HAP-1 (cell line): ENCODE measurements at places on chromosomes 5 and 9.

DNA sequence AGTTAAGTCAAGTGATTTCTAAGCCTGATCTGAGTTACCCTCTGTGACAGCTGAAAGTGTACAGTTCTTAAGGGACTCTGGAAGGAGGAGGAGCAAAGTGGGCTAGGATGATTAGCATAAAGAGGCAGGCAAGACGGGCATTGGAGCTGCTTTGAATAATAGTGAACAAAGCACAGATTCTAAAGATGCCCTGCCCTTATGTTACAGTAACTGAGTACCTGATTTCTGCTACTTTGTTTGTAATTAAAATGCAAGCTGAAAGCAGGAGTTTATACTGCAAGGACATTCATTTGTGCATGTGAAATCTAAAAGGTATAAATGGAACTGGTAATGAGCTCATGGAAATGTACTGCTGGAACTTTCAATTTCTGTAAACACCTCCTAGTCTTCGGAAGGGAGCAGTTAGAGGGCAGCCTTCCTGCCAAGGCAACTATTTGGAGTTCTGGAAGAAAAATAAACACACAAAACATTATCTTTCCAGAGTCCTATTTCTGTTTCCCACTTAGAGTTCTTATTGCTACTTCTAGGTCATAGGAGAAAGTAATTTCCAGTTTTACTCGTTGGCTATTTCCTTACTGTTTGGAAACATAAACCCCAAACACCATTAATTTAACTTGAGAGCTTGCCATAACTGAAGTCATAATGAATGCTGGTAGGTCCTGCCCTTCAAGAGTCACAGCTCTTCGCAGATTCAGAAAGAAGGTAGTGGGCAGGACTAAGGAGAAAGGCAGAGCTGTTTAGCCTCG is at the start of gene RANBP3L:
Gene RANBP3L (minus strand): TSS at position 45 of the 746 bp plus-strand sequence. CDS start 486 bp downstream, outside the sequence.
- peak; percentile 81 for DNase-seq

GRCh38 chr9:82170866-82171265 is 182.3 kb downstream of the SPATA31D1 start:
- no peak for DNase-seq

- DNase-seq = no peak
These were observed 2.4 kb downstream of the MAP1B start for GRCh38 chr5:72109625-72110024.

- DNase-seq = no peak
These were observed 84.4 kb downstream of the INSYN2B start for GRCh38 chr5:169895926-169896325.

DNA sequence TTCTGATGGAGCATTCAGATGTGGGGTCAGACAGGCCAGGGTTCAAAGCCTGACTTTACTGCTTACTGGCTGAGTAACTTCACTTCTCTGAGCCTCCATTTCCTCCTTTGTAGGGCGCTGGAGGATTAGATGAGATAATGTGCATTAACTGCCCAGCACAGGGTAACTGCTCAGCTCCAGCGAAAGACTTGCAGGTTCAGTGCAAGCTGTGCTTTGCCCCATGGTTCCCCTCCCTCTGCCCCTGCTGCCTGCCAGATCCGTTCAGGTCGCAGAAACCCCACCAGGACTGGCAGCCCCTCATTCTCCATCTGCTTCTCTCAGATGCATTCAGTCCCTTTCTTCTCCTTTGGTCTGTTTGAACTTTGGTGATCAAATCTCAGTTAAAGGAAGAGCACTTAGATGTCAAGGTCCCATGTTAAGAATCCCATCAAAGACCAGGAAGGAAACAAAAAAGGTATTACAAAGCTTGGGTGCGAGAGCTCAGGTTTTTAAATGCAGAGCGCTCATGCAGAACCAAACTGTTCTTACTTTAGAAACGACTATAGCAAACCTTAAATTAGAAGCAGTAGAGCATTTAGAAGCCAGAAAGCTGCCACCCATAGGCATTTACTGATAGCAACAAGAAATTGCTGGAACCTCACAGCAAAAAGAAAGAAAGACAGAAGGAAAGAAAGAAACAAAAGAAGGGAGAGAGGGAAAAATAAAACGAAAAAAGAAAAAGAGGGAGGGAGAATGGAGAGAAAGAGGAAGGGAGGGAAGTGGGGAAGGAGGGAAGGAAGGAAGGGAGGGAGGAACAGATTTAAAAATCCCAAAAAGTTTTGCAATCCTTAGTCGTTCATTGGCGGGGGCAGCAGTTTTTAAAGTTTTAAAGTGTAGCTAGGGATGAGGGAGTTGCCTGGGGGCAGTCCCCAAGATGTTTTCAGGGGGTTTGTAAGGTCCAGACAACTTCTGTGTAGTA is 23.5 kb downstream of the AFAP1L1 start:
- no peak for DNase-seq

GRCh38 chr5:172505845-172506244 is 51.5 kb upstream of the SH3PXD2B start:
- no peak for DNase-seq

GRCh38 chr5:178586396-178586795 is 3.8 kb downstream of the COL23A1 start:
- DNase-seq = no peak
